ENCODE measurements at places on chromosomes 4 and X. TPM values are rescaled to one million over a fixed set of nuclear protein-coding genes. Genes with fewer than 3 reads are reported as not detected.
A peak's percentile ranks its signal among the peaks of the same experiment; 100 is the strongest.

The MAGED4 gene
- 0.26 TPM for total RNA-seq

- DNase-seq, result no peak
Measured at GRCh38 chr4:89269121-89269666, 38.4 kb downstream of the GPRIN3 start.

- DNase-seq, result no peak
Measured at GRCh38 chrX:11365426-11365825, 72.2 kb downstream of the AMELX start.

DNA sequence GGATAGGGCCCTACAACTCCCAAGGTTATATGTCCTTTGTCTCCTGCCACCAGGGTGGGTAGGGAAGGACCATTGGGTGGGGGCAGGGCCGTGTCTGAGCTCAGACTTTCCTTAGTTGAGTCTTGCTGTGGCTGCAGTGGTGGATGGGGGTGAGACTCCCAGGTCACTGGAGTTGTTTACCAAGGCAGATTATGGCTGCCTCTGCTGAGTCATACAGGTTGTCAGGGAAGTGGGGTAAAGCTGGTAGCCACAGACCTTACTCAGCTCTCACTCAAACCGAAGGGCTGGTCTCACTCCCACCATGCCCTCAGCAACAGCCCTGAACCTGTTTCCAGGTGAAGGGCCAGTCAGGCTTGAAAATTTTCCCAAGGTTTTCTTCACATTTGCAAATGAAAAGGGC, 58.8 kb upstream of the FAAH2 start:
- DNase-seq, result peak; percentile 47

GRCh38 chr4:184355857-184356256, 118.5 kb downstream of the IRF2 start:
- DNase-seq, result no peak

Data from bronchial epithelial cell (primary cell).